ENCODE measurements at places on chromosomes 3 and 15. TPM values are rescaled to one million over a fixed set of nuclear protein-coding genes. Genes with fewer than 3 reads are reported as not detected.

Gene GRM7
- total RNA-seq: not detected

Gene CACNA2D2
- total RNA-seq: not detected

Gene PGBD4
- total RNA-seq: 2.1 TPM

Gene SSUH2
- total RNA-seq: not detected

Gene ROBO2
- total RNA-seq: not detected

All from mammary epithelial cell (primary cell).